ENCODE measurements at places on chromosomes 4 and X.

- DNase-seq: no peak
Measured at GRCh38 chrX:72312311-72312940, 6.7 kb upstream of the CITED1 start.

GRCh38 chrX:22095286-22095685 lies 63.2 kb downstream of the PHEX start:
- DNase-seq: no peak

DNA sequence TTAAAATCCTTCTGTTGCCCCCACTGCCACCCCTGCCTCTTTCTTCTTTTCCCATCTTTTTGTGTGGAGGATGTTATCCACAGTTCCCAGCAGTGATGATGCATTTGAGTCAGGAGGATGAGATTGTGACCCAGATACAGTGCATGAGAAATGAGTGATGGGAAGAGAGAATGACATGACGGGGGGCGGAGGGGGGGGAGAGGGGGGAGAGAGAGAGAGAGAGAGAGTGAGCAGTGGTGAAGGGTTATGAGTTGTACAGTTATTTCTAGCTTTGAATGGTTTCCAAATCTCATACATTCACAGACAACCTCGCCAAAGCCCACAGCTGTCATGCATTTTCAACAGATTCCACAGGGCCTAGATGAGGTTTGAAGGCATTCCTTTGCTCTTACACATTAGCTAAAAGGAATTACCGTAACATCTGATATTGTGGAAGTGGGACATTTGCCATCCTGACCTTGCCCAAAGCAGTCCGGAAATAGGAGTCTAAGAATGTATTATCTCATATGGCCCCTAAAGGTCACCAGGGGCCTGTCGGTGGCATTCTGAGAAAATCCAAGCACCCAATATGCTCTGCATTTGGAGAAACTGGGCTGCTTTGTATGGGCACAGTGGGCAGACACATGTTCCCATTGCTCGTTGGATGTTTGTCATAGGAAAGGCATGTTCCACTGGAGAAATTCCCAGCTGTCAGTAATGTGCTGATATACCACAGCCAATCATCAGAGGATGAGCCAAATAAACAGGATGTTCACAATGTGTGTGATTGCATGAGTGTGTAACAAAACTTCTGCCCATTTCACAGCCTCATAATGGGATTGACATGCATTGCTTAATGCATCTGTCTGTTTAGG lies 435.8 kb downstream of the SPRY1 start:
- DNase-seq: no peak

DNA sequence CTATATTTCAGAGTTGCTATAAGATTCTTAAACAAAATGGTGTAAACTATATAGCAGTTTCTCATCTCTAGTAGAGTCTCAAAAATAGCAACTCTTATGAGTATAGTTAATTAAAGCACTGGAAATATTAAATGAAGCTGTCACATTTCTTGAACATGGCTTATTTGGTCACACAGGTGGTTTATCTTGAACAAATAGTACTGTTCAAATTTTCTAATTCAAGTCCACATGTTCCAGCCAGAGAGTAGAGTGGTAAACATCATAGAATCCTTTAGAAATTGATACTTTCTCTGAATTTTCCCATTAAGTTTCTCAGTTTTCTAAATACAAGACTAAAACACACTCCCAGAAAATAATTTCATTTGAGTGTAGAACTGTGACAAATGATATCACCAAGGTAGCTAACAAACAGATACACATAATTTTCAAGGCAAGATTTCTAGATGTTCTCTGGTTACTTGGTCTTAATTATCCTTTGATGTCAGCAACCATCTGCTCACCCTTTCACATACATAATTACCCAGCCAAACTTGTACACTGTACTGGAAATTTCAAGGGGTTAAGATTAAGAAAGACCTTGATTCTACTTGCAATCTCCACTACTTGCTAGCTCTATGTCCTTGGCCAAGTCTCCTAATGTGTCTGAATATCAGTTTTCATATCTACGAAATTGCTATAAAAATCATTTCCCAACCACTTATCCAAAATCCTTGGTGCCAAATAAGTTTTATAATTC lies 24.3 kb upstream of the PAK3 start:
- DNase-seq: no peak

DNA sequence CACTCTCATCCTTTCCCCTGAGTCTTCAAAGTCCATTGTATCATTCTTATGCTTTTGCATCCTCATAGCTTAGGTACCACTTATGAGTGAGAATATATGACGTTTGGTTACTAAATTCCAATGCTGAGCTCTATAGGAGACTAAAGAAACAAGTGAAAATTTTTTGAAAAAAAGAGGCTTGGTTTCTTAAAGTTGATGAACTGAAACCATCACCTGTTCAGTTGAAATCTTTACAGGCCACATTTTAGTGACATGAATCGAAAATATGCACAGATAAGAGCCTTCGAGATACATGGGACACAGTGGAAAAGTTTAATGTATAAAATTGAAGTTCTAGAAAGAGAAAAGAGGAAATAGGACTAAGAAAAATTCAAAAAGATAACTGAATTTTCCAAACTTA lies 195.8 kb downstream of the GPM6A start:
- DNase-seq: no peak

GRCh38 chr4:152109531-152110509 lies 349.0 kb upstream of the GATB start:
- DNase-seq: no peak

DNA sequence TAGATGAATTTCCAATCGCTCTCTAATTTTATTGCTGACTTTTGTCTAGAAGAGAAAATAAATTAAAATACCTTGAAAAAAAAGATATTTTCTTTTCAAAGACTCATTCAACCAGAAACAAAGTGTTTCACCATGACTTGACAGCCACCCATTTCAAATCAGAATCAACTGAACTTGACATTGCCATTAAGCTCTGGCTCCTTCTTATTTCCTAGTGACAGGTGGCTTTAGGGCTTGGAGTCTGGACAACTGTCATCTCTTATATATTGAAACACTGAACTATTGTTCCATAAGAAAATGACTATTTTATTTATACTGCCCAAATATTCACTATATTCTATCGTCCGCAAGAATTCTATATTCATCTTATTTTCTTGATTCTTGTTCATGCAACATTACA lies 229.2 kb downstream of the SLC39A8 start:
- DNase-seq: no peak

- DNase-seq: no peak
Measured at GRCh38 chr4:2092669-2093053, 33.5 kb downstream of the NAT8L start.

- peak; percentile 13 for DNase-seq
Measured at GRCh38 chrX:151970027-151970426, 4.4 kb downstream of the GABRE start.

DNA sequence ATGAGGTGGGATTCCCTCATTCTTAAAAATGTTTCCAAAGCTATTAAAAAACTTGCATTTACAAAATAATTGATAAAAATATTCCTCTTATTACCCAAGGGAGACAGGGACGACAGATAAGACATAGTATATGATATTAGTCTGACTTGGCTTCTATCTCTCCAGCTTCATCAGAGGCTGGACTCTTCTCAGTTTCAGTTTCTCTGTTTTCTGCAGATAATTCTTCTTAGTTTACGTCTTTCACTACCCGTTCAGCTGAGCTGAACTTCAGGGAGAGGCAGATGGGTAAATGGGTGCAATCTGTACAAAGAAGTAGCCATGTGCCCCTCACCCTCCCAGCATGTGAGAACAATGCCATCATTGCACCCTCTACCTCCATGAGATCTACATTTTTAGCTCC lies 214.0 kb upstream of the SLIT2 start:
- DNase-seq: no peak

DNA sequence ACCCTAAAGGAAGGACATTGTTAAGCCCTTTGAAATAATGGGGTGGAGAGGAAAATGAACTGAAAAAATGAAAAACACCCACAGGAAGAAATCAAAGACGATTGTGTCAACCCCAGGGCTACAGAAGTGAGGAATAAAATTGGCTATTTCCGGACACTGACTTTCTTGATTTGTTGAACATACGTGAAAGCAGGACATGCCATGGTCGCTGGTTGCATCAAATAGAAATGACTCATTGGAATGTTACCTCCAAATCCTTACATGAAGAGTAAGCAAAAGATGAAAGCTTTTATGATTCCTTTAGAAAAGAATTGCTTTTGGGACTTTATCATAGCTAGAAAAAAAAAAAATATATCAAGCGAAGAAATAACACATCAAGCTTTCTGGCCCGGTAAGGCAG lies 75.3 kb downstream of the DCUN1D4 start:
- no peak for DNase-seq

- DNase-seq: peak; percentile 60
Measured at GRCh38 chr4:125314676-125315575, at the start of gene FAT4. Gene FAT4, plus strand, starts transcription at chr4:125314955. Its CDS starts 1,457 bp downstream, at chr4:125316412.

GRCh38 chr4:28082686-28083390 lies 1222.2 kb downstream of the STIM2 start:
- DNase-seq: no peak

GRCh38 chrX:110847334-110847733 lies 51.7 kb upstream of the CHRDL1 start:
- peak; percentile 35 for DNase-seq

- DNase-seq: no peak
Measured at GRCh38 chrX:30248854-30249253, 1.9 kb downstream of the MAGEB1 start.

- peak; percentile 43 for DNase-seq
Measured at GRCh38 chr4:6342530-6343293, 73.1 kb downstream of the WFS1 start.
